ENCODE measurements at places on chromosomes 4 and X. TPM values are rescaled to one million over a fixed set of nuclear protein-coding genes. Genes with fewer than 3 reads are reported as not detected.

- no peak for DNase-seq
These were observed 9.9 kb downstream of the FHL1 start for GRCh38 chrX:136157187-136157586.

DNA sequence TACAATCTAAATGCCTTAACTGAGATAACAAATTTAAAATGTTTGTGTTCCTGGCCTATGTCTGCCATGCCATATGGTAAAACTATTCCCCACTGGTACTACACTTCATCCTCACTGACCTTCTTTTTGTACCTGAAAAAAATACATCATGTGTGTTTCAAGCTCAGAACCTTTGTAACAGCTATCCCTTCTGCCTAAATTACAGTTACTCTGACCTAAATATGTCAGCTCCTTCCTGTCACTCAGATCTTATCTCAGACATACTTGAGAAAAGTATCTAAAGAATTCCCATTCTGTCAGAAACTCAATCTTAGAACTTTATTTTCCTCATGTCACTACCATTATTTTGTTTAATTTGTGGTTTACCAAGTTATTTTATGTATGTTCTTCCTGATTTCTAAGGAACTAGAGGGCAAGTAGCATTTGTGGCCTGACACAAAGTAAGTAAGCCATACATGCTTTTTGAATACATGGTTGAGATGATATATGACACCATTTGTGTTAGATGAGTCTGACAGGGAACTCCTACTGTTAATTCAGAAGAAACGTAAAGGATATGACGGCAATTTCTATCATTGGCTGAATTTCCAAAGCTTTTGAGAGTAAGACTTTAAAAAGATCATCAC is 456.5 kb upstream of the NDST3 start:
- no peak for DNase-seq

DNA sequence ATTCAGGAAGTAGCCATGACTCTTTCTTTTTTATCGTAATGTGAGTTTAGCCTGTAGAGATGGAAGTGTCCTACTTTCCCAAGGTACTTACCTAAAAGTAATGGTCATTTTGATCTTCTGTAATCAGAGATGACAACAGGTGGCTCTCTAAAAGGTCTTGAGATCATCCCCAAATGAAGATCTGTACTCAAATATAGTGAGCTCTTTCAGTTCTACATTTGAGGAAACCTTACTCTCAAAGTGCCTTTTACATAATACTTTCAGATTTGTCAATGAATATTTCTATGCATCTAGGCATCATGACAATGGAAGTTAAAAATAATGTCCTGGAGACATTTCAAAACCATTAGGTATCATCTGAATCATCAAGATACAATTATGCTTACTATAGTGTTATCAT is 17.2 kb upstream of the MND1 start:
- no peak for DNase-seq

GRCh38 chr4:77202491-77202890 is 45.5 kb downstream of the CCNG2 start:
- DNase-seq, result no peak

GRCh38 chrX:22662776-22663175 is 337.0 kb upstream of the DDX53 start:
- no peak for DNase-seq

- no peak for DNase-seq
These were observed 44.2 kb upstream of the PCDH18 start for GRCh38 chr4:137576446-137576845.

GRCh38 chr4:111977419-111977965 is 167.8 kb upstream of the FAM241A start:
- DNase-seq, result no peak

ALPK1 gene
- 2.5 TPM for total RNA-seq
